ENCODE measurements at places on chromosomes 5 and 9.

DNA sequence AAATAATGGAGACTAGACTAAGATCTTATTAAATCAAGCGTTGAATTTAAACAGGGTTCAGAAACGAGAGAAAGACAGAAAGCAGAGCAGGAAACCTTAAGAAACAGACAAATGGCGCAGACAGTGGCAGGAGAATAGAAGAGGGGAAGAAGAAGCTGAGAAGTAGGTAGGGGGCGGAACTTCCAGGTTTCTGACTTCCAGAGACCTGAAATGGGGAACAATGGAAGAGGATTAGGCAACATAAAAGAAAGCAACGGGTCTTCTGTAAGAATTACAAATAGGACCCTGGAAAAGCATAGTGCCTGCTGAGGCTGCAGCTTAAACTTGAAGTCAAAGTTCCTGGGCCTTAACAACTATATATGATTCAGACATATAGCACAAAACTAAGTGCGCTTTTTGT, 101.7 kb downstream of the BNC2 start:
- no peak for DNase-seq

- no peak for DNase-seq
Measured at GRCh38 chr9:137650259-137650658, 31.5 kb downstream of the EHMT1 start.

GRCh38 chr5:137148159-137148558, 351.0 kb downstream of the SPOCK1 start:
- DNase-seq = no peak

DNA sequence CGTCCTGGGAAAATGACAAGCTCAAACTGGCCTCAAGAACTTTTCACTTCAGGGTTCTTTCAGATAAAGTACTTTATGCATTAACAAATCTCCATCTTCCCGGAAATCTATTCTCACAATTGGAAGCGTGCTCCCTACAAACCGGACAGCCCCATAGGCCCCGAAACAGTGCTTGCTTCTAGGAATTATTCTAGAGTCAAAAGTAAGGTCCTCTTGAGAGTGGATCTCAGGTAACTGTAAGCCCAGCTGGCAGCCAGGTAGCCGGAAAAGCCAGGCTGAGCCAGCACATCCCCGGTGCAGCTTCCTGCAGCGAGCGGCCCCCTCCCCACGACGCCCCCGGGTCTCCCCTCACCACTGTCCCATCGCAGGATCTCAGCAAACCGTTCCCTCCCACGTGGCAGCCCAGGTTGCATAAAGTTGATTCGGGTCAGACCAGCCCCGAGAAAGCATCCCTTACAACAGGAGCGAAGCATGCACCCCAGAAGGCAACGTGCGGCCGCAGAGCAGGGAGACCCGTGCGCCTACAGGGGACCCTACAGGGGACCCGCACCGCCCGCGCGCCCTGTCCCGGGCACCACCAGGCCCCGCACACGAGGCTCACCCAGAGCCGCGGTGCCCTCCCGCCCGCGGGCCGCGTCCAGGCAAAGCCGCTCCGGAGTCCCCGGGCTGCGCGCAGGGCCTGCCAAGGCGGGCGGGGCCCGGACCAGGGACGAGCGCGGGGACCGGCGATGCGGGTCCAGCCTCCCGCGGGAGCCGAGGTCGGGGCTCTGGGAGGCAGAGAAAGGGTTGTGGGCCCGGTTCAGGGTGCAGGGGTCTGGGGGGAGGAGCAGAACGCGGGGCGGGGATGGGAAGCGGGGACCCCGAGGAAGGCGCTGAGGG, 920 bp downstream of the LPCAT1 start:
- DNase-seq = no peak

GRCh38 chr5:154850255-154851062, at the start of gene FAXDC2:
Gene FAXDC2 (minus strand): TSS chr5:154850603. CDS start chr5:154838178, 12,425 bp downstream.
- DNase-seq = peak; percentile 89

DNA sequence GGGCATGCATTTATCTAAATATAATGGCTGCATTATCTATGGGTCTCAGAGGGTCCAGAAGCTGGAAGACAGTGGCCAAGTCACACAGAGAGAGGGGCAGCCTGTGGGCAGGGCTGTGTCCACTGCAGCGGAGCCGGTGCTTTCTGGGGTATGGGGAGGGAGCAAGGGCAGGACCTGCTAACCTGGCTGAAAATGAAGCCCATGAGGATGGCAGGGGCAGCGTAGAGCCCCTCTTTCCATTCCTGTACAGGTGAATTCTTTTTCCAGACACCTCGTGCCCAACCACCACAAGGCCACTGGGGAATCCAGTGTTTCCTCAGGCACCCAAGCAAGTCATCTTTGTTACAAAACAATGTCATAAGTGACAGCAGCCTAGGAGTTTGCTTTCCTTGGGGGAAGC, 305.9 kb upstream of the IRX4 start:
- DNase-seq = no peak

DNA sequence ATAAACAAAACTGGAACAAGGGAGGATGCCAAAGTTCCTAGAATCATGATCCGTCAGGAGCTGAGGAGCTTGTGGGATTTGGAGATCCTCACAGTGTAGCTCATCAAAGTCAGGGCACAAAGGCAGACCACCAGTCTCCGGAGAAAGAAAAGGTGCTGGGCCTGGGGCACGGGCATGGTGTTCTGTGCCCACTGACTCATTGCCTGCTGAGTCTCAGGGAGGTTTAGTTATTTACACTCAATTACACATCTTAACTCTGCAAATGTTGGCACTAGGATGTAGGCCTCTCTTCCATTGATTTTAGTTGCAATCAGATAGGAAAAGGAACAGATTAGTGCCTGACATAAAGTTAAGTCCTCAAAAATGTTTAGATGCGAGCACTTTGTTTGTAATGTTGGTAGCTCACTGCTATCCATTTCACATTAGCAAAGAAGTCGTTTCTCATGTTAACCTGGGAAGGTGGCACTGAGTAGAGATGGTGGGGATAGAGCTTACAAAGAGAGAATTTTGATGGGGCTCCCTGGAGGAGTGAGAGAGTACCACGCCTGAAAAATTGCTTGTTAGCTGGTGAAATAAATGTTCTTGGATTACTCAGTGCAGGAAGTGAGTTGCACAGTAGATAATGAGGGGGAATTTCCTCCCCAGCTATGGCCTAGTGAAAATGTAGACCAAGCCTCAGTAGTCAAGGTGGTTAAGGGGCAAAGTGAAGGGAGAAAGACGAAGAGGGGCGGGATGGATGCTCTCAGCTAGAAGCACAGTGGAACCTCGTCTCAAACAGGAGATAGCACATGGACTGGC, 109.5 kb upstream of the CD180 start:
- no peak for DNase-seq

- DNase-seq = no peak
Measured at GRCh38 chr9:86985132-86985647, 37.9 kb upstream of the GAS1 start.

GRCh38 chr9:17003576-17004240, 131.1 kb upstream of the CNTLN start:
- DNase-seq = peak; percentile 36

DNA sequence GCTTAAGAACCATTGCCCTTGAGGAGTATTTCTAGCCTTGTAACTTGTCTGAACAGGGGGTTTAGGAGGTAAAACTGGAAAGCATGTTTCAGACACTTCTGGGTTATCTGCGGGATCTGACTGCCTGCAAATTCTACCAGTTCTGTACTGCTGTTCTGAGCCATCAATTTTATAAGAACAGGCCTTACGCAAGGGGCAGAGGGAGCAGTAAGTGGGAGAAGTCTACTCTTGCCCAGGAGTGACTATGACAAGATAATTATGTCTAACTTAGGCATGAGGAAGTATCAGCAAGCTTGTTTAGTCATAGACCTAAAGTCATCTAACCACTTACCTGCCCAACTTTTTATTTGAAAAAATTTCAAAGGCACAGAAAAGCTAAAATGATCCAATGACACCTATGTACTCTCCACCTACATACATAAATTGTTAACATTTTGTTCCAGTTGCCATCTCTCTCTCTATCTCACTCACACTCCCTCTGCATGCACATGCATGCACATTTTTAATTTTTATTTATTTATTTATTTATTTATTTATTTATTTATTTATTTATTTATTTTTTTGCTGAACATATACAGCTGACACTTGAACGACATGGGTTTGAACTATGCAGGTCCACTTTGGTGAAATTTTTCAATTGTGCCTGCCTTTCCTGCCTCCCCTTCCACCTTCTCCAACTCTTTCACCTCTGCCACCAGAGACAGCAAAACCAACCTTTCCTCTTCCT, 18.4 kb upstream of the DEPDC1B start:
- DNase-seq = no peak

DNA sequence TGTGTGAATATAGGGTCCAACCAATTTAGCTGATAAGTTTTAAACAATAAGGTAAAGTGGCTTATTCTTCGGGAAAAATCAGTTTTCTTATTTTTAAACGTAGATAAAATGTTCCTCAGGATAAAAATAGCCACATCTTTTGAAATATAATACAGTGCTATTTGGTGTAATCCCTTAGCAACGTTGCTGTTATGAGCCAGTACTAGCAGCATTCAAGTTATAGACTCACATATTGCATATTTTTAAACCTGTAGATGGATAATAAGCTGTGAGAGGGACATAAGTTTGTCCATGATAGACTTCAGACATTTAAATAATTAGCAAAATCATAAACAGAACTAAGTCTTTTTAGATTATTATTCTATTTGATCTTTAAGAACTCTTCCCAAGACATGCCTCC, 6.3 kb downstream of the PDE4D start:
- DNase-seq = no peak

- peak; percentile 18 for DNase-seq
Measured at GRCh38 chr9:93345643-93346230, 105.7 kb upstream of the FAM120A start.

GRCh38 chr5:14414007-14414406, 167.6 kb upstream of the OTULINL start:
- no peak for DNase-seq

GRCh38 chr5:37710965-37711364, 128.9 kb downstream of the GDNF start:
- DNase-seq = no peak

DNA sequence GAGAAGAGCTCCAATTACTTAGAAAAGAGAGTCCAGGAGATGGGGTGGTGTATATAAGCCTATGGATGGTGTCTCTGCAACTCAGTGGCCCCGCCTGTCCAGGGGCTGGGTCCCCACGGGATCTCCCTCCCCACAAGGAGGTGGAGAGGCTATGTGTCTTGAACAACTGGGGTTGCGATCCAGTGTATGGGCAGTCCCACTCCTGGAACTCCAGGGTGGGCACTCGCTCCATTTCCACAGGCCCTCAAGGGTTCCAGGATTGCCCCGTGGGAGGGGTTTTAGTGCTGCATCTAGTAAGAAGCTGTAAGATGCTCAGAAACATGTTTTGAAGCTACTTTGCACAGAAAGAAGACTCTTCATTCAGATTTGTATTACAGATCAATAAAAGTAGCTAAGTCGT, 558 bp upstream of the SMAD5 start:
- DNase-seq = no peak

DNA sequence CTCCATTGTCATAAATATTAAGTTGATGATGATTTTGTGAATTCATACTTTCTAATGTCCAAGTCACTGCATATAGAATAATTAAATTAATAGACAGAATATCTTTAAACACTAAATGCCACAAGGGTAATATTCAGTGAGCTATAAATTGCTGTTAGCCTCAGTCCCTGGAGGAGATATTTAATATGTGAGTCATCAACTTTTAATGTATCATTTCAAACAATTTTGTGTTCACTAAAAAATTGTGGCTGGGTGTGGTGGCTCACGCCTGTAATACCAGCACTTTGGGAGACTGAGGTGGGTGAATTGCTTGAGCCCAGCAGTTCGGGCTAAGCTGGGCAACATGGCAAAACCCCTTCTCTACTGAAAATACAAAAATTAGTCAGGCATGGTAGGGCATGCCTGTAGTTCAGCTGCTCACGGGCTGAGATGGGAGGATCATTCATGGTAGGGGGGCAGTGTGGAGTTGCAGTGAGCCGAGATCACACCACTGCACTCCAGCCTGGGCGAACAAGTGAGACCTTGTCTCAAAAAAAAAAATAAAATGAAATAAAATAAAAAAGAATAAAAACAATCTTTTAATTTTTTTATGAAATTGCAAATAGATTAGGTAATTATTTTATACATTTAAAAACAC, 717.3 kb upstream of the CHD1 start:
- no peak for DNase-seq

GRCh38 chr9:78158286-78158685, 77.6 kb upstream of the CEP78 start:
- DNase-seq = no peak

DNA sequence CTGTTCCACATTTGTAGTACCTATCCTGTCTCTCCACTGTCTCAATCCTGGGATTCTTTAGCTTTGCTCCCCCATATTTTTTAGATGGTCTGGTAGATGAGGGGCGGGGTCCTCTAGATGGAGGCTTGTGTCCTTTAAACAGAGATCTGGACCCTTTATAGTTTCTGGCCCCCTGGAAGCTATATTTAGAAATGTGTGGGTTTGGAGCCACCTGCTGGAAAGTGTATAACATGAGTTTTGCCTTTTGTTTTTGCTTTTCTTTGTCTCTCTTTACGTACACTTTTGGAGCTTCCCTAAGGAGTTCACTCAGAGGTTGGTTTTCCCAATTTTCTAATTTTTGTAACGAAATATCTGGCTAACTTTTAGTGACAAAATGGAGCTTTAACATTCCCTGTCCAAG, 110.7 kb downstream of the CFAP95 start:
- DNase-seq = no peak

- peak; percentile 83 for DNase-seq
Measured at GRCh38 chr5:55994495-55994997, at the start of gene IL6ST. Gene IL6ST (minus strand): TSS chr5:55994963. CDS start chr5:55976278, 18,685 bp downstream.

DNA sequence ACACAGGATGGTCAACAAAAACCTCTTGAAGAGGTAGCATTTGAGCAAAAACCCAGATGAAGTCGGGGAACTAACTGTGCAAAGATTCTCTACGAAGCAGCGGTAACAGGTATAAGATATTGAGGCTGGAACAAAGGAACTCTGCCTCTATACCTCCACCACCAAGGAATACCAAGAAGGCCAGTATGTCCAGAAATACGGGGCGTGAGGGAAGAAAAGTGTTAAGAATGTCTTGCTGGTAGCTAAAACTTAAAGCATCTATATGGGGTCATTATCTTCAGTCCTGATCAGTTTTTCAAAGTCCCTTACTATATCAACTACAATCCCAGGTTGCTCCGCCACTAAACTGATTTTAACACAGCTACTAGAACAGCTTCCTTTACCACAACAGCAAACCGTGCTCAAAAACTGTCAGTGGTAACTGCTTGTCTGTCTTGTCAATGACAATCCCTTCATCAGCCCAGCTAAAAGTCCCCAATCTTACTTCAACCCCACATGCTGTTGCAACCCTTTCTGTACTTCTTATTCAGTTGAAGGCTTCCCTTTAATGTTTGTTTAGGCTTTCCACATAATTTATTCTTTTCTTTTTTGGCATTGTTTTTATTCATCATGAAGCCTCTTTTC, 9.4 kb downstream of the PAM start:
- DNase-seq = no peak

- DNase-seq = no peak
Measured at GRCh38 chr9:6187272-6187671, 28.3 kb upstream of the IL33 start.

GRCh38 chr9:110066929-110067716, 140.8 kb downstream of the C9orf152 start:
- DNase-seq = no peak
